ENCODE measurements at places on chromosomes 12 and 14.

DNA sequence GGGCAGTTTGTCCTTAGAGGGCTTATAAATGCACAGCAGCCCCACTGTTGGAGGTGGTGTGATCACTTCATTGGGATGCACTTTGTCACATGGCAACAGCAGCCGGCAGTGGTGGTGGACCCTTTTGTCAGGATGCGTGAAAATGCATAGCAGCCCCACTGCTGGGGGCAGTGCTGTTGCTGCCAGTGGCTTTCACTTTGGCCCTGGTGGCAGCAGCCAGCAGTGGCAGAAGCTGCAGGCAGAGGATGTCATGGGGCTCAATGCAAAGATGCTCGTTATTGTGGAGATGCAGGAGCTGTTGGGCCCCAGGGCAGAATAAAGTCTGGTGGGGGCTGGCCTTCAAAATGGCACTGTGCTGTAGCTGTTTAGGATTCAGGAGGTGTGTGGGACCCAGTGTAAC lies 173.0 kb upstream of the DAAM1 start:
- no peak for DNase-seq

GRCh38 chr12:29113101-29113500 lies 36.0 kb upstream of the FAR2 start:
- DNase-seq, result no peak

GRCh38 chr14:62532181-62532580 lies 513.1 kb downstream of the KCNH5 start:
- DNase-seq, result no peak

DNA sequence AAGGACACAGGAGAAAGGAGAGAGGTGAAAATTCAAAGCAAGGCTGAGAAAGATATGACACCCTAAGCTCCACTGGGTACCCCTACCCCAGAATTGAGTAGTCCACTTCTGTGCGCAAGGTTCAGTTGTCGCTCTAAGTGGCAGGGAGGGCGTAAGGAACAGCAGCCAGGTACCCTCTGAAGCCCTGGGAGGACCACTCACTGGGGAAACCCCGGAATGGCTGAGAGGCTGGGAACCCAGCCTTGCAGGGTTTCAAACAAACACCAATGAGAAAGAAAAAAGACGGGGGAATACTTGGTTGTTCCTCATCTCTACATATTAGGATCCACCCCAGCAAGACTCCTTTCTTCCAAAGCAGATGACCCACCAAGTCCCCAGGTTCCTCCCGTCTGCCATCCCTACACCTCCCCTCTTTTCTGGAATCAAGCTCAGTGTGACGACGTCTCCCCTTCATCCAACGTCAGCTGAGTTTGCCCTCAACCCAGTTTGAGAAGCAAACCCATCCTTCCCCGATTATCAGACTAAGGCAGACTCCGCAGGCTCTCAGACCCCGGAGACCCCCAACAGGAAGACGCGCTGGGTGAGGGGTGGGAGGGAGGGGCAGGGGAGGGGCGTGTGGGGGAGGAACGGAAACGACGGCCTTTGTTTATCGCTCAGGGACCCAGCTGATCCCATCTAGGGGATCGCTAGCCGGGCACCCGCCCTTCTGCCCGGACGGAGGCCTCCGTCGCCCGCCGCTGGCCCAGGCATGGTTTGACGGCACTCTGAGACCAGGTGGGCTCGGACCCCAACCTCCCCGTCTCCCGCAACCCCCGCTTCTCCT lies 795 bp downstream of the LMBR1L start:
- DNase-seq, result no peak

DNA sequence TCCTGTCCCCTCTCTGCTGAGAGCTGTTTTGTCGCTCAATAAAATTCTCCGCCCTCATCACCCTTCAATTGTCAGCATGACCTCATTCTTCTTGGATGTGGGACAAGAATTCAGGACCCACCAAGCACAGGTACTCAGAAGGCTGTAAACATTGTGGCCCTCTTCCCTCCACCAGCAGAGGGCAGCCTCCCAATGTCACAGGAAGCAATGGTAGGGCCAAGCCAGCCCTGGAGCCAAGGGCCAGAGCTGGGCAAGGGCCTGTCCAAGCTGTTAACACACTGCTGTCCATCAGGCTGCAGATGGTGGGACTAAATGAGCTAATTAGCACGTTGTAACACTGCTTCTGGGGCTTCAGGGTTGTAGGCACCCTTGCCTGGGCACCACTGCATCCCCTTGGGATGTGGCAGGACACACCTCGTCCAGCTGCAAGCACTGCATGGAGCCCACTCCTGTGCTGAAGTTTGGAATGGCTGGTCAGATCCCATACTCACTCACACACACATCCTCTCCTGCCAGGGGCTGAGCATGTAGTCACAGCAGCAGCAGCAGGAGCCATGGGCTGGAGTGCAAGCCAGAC lies 62.7 kb upstream of the HECTD1 start:
- no peak for DNase-seq
